ENCODE measurements at places on chromosomes 5 and 9.

DNA sequence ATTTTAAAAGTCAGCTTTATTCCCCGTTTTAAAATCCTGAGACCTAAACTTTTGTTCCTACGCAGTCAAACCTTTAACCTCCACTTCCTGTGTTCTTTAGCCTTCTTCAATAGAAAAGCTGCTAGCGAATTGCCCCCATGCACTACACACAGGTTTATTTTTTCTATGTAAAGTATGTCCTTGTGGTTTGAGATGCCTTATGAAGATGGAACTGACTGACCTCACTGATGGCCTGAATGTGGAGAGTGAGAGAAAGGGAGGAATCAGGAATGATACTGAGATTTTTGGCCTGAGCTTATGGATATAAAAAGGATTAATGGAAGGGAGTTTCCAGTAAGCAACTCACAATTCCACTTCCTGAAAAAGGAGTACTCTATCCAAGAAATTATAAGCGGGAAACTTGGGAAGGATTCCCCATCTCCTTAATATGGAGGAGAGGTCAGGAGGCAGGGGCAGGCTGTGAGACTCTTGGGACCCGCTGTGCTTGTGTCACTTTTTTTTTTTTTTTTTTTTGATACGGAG is 89.5 kb downstream of the UGCG start:
- peak; percentile 17 for DNase-seq

- DNase-seq: no peak
These were observed 41.3 kb downstream of the RECK start for GRCh38 chr9:36078051-36078450.

GRCh38 chr9:137406876-137407589 is 15.9 kb downstream of the EXD3 start:
- peak; percentile 49 for DNase-seq

DNA sequence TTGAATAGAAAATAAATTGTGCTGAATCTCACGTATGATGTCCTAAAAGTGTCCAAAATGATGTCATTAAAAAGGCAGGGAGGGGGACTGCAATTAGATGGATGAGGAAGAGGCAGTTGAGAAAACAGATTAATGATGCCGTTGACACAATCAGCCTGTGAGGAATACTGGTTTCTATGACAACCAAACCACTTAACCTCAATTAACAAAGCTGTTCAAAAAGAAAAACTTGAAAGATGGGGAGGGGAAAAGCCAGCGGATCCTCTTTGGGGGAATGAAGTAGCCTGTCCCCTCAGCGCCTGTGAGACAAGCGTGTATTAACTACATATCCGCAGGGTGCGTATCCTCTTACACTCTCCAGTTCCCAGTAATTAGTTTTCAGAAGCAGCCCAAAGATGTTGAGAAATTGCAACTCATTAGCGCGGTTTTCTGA is 160.7 kb downstream of the TTC39B start:
- no peak for DNase-seq

GRCh38 chr5:72129725-72130124 is 22.4 kb downstream of the MAP1B start:
- DNase-seq: no peak

DNA sequence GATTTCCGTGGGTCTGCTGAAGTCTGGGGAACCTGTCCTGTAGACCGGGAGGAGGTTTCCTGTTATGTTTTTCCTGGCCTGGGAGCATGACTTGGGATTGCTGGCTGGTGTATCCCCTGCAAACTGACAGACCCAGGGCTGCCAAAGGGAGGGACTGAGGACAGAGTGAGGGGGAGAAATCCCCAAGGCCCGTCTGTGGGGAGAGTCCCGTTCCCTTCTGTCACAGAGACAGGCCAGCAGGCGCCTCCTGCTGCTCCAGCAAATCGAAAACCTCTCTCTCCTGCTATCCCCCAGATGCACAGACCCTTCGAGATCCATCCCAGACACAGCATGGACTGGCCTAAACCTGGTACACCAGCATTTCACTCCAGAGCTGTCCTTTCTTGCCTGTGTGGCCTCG is 56.2 kb upstream of the ALDH1B1 start:
- no peak for DNase-seq

GRCh38 chr9:127020036-127020801 is 102.2 kb downstream of the ANGPTL2 start:
- no peak for DNase-seq

DNA sequence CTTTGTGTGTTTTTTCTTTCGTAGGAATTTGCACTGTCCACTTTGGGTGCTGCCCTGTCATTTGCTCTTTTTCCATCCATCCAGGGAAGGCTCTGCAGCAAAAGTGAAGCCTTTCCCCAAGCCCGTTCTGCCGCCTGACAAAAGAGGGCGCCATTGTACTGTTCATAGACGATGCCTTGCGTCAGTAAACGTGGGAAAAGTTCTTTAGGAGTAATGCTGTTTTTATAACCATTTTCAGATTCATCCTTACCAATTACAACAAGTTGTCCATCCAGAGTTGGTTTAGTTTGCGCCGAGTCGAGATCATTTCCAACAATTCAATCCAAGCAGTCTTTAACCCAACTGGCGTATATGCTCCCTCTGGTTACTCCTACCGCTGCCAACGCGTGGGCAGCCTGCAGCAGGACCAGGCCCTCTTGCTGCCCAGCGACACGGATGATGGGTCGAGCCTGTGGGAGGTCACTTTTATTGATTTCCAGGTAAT is 34.3 kb upstream of the RPS23 start:
- no peak for DNase-seq

DNA sequence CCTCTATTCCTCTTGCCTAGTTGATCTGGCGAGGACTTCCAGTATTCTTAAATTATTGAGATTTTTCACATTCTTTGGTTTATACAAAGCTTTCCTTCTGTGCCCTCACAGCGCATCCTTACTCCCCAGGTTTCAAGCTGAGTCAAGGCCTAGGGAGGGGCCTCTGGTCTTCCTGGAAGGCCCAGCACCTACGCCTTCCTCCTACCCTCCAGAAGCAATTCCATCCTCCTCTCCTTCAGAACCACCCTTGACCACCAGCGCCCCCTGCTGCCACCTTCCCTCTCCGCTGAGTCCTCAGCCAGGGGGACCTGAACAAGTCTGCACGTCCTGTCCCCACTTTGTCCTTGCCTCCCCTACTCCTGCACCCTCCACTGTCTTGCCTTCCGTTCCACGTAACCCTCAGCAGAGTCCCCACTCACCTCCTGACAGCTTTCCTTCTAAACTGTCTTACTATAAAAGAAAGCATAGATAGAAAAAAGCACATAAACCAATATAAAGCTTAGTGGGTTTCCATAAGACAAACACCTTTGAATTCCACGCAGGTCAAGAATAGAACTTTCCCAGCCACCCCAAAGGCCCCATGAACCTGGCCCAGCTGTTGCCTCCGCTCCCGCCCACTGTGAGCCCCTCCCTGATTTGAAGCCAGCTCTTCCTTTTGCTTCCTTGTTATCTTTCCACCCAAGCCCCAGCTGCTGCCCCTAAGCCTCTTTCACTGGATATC is 63.0 kb upstream of the CTSL start:
- no peak for DNase-seq

DNA sequence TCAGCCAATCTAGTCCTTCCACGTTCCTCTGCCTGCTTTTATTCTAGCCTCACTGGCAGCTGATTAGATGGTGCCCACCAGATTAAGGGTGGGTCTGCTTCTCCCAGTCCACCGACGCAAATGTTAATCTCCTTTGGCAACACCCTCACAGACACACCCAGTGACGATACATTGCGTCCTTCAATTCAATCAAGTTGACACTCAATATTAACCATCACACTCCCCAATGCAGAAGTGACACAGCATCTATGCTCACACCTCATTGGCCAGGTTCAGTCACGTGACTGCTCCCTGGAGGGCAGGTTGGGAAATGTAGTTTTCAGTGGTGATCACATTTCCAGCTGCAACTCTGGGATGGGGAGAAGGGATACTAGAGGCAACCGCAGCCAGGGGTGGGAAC is 13.0 kb downstream of the SUSD3 start:
- DNase-seq: no peak

- DNase-seq: no peak
These were observed 10.0 kb upstream of the RETREG1 start for GRCh38 chr5:16626696-16627264.

- DNase-seq: no peak
These were observed 128.6 kb upstream of the ELL2 start for GRCh38 chr5:96090215-96090614.

DNA sequence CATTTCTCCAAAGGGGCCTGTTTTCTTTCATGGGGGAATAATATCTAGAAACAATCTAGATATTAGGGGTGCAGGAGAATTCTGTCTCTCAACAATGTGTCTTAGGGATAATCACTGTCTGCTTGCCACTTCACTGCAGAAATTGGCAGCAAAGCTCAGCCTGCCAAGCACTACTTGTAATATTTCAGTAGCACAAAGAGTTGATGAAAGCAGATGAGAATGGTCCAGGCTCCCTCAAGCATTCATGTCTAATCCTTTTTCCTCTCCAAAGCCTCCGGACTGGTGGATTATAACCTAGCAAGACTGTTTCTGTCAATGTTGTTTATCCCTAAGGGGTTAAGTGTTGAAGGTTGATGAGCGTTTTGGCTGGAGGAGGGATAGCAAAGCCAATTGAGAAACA is 13.3 kb upstream of the MPDZ start:
- DNase-seq: no peak

- DNase-seq: no peak
These were observed 5.0 kb downstream of the TARS1 start for GRCh38 chr5:33445798-33446197.

DNA sequence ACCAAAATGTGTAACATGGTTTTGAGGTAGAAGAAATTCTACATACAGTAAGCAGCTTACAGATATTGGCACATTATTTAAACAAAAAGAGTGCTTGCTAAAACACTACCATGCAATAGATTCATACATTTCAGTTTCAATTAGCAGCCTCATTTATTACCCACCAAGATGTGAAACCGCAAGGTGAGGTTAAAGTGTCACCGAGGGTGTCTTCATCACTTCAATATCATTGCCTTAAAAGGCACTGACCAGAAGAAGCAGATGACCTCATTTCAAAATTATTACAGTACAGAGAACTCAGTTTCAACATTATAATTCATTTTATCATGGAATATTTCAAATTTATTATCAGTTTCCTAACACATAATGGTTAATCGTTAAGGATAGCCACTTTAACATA is 302.2 kb downstream of the ISL1 start:
- no peak for DNase-seq

DNA sequence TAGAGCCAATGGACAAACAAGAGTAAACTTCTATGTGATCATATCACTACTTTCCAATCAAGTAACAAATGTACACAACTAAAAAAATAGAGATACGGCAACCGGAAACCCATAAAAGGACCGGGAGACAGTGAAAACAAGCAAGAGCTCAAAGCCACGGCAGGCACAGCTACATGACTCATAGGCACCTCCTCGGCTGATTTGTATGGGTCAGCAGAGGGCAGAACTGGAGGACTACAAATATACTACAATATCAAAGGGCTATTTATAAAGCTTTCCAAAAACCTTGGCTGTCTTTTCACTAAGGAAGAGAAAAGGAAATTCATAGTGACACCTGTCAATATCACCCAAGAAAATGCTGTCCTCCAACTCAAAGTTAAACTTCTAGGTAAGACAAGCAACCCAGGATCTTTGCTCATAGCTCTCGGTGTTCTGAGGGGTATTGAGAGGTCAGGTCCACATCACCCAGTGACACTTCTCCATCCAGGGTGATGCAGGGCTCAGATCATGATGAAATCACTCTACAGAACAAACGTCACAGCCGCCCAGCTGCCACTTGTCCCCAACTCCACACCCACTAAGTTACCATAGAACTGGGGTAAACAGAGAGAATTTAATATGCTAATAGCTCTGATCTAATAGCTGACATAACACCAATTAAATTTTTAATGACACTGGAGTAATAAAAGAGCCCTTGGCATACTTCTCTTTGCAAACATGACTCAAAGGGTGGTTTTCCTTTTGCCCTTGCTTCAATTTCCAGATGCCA is 41.3 kb downstream of the PFDN1 start:
- no peak for DNase-seq

- DNase-seq: no peak
These were observed 74.7 kb upstream of the SPIN1 start for GRCh38 chr9:88313364-88314220.

- no peak for DNase-seq
These were observed 39.4 kb downstream of the LURAP1L start for GRCh38 chr9:12813960-12814876.

DNA sequence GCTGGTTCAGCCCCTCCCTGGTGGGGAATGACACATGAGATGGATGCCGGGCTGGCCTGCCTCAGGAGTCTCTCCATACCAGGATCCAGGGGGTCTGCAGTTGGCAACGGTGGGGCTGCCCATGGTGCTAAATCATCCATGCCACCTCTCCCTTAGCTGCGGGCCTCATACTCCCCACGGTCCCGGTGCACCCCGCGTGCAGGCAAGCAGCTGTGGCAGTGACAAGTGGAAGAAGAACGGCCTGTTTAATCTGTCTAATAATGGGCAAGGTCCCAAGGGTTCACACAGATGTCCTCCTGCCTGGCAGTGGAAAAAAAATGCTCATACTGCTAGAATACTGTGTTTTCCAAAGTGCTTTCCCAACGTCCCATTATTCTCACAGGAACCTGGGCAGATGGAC is 196.9 kb upstream of the PANK3 start:
- DNase-seq: no peak

DNA sequence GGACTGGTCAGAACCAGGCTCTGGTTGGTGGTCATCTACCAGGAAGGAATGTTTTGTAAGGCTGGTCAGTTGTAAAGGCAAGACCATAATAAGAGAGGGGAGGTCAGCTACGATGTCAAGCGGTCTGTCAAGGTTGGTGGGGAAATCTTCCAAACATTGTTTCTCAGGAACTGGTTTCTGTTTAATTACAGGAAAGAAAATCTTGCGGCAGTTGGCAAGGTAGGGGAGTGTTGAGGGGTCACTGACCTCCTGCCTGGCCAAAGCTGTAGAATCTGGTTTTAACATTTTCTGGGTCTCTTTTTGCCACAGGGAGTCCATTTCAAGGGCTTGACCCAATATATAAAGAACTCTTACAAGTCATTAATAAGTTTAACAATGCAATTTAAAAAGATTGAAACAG is 39.0 kb upstream of the BARX1 start:
- no peak for DNase-seq

- no peak for DNase-seq
These were observed 12.2 kb upstream of the SPATA31D1 start for GRCh38 chr9:81976351-81976750.

DNA sequence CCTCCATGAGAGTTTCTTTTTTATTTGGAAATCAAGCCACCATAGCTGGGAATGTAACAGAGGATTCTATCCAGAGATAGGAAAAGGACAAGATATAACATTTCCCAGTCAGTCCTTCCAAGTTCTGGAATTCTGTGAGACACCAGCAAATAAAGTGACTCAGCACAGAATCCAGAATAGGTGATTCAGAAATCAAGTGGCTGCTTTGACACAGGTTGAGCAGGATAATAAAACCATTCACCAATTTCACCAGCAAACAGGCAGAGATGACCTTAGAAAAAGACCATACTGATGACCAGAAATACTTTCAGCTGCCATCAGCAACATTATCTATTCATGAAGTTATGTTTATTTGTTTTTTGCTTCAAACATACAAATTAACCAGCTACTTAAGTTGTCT is 491.5 kb upstream of the TUSC1 start:
- no peak for DNase-seq

GRCh38 chr9:121744002-121744686 is 92.7 kb downstream of the DAB2IP start:
- no peak for DNase-seq

Data from stimulated activated naive CD4-positive, alpha-beta T cell (primary cell).